ENCODE measurements at places on chromosomes 16 and 17.

GRCh38 chr17:27360507-27360906 lies 66.6 kb downstream of the WSB1 start:
- no peak for DNase-seq

- DNase-seq: no peak
Measured at GRCh38 chr16:84259691-84260090, 19.9 kb upstream of the KCNG4 start.

GRCh38 chr17:42315402-42316156 lies 27.3 kb downstream of the STAT5A start:
- DNase-seq: no peak

DNA sequence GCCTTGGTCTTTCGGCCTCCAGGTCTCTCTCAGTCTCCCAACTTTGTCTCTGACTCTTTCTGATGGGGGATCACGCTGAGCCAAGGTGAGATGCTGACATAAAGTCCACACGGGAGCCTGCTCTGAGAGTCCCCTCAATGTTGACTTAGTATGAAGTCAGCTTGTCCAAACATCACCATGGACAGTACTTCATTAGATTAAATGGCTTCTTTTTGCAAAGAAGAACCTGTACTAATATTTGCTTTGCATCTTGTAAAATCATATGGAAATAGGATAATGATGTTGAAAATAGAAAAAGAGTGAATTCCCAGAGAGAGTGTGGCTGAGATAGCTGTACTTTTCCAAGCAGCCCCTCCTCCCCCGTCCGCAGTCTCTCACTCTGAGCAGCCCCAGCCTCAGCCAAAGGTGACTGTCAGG lies 56.7 kb upstream of the SIAH1 start:
- DNase-seq: no peak

DNA sequence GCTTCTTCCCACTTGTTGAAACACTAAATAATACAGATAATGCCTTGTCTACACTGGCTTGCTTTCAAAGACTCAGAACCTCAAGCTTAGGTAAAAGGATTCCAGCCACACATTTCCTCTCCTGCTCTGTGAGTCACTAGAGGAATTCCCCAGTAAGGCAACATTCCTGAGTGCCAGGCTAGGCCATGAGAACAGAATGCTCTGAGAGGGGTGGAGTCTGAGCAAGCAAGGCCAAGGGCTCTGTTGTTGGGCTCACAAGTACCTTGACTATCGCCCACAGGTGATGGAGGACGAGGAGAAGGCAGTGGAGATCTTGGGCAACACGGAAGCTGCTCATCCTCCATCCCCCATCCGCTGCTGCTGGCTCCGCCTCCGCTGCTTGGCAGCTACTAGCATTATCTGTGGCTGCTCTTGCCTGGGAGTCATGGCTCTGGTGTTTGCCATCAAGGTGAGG lies 6.7 kb upstream of the PHKG2 start:
- DNase-seq: no peak

- DNase-seq: peak; percentile 80
Measured at GRCh38 chr16:30110661-30111060, 2.7 kb downstream of the GDPD3 start.

- DNase-seq: no peak
Measured at GRCh38 chr16:48978501-48978900, 303.1 kb downstream of the CBLN1 start.

DNA sequence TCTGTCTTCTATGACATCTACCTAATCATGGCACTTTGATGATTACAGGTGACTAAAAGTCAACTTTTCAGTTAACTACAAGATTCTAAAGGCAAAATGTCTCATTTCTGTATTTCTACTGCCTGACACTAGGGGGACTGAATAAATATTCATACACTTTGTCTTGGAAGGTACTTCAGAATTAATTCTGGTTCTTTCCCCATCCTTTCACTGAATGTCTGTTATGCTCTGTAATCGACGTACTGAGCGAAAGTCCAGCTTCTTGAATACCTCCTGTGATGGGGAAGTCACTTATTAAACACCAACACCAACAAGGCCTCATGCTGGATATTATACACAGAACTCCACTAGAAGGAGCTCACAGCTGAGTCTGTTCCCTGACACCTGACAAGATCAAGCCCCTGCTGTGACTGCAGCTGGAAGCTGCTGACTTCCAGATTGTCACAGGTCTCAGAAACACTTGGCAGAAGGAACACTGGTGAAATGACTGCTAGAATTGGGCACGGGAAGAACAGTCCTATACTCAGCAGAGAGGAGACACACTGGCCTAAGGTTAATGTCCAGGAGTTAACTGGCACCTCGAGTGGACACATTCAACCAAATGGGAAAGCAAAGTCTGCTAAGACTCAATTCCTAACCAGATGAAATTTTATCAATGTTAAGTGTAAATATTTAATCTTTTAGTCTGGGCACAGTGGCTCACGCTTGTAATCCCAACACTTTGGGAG lies 31.9 kb downstream of the CMC2 start:
- peak; percentile 71 for DNase-seq

- no peak for DNase-seq
Measured at GRCh38 chr16:67917852-67918236, 13.8 kb downstream of the CTRL start.

DNA sequence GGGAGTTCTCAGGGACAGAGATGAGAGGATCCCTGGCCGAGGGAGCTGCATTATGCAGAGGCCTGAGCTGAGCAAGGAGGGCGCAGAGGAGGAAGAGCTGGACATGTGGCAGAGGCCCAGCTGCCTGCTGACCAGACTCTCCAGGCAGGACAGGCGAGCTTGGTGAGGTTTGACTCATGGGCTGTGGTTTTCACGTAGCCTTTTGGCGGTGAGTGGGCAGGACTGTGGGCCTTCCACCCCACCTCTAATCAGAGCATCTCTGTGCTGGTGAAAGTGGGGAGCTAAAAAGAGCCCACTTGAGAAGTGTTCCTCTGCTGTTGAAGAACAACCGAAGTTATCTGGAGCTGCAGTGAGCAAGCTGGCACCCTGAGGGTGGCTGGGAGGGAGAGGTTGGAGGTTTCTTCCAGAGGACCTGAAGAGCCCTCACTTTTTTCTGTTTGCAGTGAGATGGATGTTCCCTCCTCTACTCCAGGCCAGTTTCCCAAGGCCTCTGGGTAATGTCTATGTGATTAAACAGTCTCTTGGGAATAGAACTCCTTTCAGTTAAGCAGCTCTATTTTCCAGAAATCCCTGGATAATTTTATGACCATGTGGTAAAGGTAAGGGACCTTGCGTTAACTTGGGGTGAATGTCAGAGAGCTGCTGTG lies 11.9 kb downstream of the EPN2 start:
- no peak for DNase-seq

DNA sequence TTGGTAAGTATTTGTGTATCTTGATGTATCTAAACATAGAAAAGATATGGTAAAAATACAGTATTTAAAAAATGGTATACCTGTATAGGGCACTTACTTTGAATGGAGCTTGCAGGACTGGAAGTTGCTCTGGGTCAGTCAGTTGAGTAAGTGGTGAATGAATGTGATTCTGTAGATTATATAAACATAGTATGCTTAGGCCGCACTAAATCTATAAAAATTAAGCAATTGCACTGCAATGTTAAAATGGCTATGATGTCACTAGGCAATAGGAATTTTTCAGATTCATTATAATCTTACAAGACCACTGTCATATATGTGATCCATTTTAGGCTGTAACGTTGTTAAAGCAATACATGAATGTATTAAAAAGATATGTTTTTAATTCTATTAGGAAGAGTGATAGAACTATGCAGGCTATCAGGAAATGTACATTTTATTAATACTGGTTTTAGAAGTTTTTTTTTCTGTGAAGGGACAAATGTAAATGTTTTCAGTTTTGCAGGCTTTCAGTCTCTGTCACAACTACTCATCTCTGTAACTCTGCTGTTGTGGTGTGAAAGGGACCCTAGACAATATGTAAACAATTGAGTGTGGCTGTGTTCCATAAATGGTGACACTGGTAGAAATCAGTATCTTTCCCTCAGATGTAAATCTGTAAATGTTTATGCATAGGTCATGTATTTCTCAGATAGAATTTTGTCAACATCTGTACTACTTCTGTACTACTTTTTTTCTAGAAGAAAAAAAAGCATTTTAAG lies 10.5 kb downstream of the CBFB start:
- no peak for DNase-seq

- DNase-seq: peak; percentile 62
Measured at GRCh38 chr17:3879591-3880417, 13.0 kb downstream of the CAMKK1 start.

DNA sequence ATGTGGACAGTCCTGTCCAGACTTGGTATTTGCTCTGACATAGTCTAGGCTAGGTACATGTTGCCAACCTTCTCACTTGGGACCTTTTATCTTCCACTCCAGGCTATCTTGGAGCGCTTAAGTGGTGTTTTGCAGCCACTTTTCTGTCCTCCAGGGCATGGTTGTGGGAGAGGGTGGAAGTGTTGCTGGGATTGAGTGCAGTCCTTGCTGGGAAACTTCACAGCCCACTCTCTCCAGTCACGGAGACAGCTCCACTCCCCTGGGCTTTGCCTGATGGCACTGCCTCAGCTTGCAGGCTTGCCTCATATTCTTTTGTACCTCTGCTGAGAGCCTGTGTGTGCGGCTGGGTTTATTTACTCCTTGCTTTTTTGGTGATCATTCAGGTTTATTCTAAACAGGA lies 17.4 kb downstream of the RPA1 start:
- no peak for DNase-seq

DNA sequence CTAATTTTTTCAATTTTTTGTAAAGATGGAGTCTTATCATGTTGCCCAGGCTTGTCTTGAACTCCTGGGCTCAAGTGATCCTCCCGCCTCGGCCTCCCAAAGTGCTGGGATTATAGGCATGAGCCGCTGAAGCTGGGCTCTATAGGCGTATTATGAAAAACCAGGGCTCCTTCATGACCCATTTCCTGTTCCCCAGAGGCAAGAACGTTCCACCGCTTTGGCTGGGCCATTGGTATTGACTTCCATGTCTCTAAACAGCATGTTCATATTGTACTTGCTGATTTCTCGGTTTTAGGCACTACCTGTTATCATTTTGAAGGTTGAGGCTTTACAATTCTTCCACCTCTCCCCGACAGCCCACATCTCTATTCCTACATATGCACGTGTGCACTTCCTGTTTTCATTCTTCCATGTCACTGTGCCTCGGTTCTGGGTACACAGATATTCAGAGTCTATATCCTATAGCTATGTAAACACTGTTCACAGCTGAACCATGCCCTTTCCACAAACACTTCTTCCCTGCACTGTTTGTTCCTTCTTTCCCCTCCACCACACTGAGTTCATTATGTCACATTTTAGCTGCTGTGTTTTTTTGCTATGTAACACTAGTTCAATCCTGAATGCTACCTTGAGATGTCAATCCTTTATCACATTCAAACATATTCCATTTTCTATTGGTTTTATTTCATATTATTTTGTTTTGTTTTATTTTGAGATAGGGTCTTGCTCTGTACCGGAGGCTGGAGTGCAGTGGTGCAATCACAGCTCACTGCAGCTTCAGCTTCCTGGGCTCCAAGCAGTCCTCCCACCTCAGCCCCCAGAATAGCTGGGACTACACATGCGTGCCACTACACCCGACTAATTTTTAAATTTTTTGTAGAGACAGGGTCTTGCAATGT lies 16.8 kb upstream of the MAPK3 start:
- DNase-seq: no peak

- no peak for DNase-seq
Measured at GRCh38 chr16:56262148-56262547, 70.9 kb downstream of the GNAO1 start.

GRCh38 chr16:3235856-3236669 lies 1.1 kb upstream of the ZNF200 start:
- no peak for DNase-seq

DNA sequence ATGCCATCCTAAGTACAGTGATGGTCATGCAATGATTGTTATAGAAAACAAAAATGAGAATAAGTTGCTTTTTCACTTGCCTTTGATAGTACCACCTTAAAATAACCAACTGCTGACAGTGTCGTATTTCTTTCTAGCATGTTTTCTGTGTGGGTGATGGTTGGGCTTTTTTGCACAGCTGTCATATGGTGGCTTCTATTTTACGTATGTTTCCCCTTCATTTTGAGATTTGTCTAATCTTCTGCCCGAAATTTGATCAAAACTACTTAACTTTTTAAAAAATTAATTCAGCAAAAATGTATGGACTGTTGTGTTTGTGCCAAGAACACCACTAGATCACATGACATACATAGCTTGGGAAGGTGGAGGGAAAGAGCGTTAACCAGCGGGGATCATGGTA lies 90.7 kb downstream of the CLEC16A start:
- DNase-seq: no peak

- DNase-seq: no peak
Measured at GRCh38 chr17:71409137-71409536, 711.7 kb upstream of the SOX9 start.

- no peak for DNase-seq
Measured at GRCh38 chr17:34406226-34406625, 43.2 kb upstream of the CCL1 start.

- peak; percentile 70 for DNase-seq
Measured at GRCh38 chr17:72683506-72684404, 408.7 kb downstream of the SLC39A11 start.

Measured in NCI-H524 treated with DMSO at 0.1 percent for 48 hours (cell line).